ENCODE measurements at places on chromosomes 4 and X.

GRCh38 chr4:43112139-43112538, 219.6 kb downstream of the GRXCR1 start:
- DNase-seq, result no peak

- no peak for DNase-seq
Measured at GRCh38 chrX:131728295-131729145, 184.6 kb downstream of the OR13H1 start.

DNA sequence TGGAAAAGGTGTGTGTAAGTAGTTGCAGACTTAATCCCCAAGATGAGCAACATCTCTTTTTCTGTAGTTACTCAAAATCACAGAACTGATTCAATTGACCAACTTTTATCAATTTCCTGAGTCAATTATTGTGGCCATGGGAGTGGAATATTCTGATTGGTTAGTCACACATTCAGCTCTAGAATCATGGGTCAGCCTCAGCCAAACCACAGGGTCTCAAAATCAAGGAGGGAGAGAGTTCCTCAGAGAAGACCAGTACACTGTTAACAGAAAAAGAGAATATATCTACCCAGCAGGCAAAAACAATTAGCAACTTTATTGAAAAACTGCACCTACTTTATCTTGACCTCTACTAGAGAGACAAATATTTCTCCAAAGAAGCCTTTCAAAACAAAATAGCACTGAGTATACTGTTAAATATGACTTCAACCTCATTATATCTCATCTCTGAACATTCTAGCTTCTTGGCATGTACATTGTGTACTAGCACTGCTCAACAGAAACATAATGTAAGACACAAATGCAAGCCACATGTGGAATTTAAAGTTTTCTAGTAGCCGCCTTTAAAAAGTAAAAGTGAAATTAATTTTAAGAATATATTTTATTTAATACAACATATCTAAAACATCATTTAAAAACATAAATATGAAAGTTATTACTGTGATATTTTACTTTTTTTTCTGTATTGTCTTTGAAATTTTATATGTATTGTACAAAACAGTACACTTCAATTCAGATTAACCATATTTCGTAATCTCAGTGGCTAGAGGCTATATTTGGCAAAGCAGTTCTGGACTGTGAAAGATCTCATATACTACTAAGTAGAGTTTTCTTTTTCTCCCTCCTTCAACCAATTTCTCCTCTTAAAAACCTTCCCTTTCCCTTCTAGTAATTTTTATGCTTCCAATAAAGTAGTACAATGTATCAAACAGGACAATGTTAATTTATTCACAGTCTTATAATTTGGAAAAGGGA, 11.8 kb upstream of the LCORL start:
- no peak for DNase-seq

DNA sequence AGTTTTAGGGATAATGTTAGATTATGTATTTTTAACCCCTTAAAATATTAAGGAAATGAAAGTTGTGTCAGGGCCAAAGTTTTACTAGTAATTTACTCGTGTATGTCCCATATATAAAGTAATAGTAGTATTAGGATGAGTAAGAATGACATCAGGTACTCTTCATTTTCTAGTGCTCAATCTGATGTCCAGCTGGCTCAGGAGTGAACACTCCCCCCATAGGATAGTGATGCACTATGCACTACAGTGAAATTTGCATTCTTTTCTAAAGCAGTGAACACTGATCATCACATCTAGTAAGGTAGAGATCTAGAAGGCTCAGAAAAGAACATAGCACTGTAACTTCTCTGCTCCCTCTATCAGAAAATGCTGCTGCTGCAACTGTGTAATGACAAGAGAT, 409.7 kb downstream of the GLUD2 start:
- no peak for DNase-seq

DNA sequence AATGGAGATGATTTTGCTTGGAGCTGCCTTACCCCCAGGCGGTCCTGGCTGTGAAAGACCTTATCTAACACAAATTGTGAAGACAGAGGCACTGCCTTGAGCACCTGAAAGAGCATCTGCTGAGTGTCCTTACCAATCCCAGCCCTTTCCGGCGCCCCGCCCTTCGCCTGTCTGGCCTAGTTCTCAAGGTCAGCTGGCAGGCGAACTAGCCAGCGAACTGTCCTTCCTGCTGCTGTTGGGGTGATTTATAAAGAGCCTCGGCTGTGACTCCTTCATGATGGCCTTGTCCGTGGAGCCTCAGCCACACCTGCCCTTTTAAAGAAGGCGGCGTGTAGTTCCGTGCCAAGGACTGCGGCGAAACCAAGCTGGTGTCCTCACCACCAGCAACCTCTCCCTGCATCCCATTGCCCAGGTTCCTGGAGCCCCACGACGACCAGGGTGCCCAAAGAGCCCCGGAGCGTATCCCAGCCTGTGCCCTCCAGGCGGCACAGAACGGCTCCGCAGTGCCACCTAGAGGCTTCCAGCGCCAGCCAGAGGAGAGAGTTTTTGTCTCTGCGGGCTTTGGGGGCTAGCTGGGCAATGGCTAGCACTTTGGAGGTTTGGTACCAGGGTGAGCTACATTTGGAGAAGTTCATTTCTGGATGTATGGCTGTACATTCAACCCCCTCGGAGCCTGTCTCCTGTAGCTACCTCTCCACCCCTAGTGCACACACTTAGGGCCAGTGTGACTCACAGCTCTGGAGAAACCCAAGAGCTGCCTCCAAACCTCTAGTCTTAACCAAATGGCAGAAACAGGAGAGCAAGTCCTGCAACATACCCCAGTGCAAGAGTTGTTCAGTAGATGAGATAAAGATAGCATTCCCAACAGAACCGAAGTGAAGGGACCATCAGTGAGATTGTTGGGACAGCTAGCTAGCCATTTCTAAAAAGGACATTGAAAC, 36.8 kb upstream of the VMA21 start:
- DNase-seq, result no peak

DNA sequence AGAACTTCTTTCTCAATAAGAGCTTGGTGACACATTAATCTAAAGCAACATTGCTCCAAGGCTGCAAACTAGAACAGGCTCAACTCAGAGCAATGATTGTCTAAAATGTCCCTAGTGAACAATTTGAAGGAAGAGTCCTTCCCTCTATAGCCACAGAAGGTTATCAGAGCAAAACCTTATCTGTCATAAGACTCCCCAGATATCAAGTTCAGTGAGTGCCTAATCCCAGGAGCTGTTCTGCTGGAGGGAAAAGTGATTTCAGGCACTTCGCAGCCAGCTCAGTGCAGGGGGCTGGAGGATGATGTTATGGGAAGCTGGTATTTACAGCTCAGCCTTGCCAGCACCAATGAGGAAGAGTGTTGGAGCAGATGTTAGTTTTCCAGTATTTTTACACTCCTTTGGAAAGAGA, 497.5 kb downstream of the INPP4B start:
- no peak for DNase-seq

DNA sequence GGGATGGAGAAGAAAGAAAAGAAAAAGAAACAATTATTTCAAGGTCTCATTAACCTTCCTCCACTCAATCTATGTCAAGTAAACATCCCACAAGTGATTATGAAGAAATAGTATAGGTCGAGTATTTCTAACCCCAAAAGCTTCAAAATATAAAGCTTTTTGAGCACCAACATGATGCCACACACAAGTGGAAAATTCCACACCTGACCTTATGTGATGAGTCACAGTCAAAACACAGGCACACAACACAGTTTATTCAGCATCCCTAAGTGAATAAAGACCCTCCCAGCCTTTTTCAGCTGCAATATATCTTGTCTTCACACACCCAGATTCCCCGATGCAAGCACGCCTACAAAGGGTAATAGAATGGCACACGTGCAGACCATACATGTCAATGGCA, 51.7 kb upstream of the VEGFC start:
- no peak for DNase-seq

- no peak for DNase-seq
Measured at GRCh38 chr4:125719987-125720386, 405.2 kb downstream of the FAT4 start.

DNA sequence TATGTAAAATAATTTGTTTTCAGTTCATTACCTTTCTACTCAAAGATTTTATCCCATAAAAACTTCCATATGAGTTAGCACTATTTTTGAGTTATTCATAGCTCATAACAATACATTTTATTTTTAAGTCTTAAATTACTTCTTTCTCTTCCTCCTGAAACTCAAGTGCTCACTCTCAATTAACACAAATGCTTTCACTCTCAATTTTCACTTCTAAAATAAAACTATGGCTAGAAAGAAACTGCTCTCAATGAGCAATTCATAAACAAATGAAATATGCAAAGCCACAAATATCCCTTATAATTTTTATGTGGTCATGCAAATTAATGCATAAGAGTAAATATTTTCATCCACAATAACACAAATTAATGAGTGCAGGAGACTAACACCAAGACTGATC, 38.8 kb downstream of the MAML3 start:
- DNase-seq, result no peak

- no peak for DNase-seq
Measured at GRCh38 chr4:175998782-175999181, 66.9 kb upstream of the WDR17 start.

DNA sequence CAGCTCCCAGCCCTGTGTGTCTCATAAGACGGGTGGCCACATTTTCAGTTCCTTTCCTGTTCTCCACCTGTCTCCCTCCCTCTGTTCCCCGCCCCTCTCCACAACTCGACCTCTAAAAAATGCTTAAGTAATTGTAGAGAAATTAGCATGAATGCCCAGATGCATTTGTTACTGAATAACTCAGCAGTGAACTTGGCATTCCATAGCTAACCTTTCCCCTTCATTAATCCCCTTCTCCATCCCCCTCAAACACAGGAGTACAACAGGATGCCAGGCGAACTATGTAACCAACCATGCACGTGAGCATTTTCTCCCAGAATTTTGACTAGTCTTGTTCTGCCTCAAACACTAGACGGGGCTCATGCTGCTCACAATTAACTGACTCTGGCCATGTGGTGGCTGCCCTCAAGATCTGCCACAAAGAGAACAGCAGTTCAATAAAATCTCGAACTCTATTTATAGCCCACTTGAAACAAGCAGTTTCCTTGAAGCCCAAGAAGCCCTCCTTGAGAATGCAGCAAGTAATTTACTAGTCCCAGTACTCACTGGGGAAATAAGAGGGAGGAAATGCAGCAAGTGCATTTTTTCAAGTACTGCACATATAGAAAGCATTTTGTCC, 351.2 kb downstream of the ARHGAP24 start:
- DNase-seq, result no peak

GRCh38 chr4:146916479-146917076, 29.1 kb downstream of the TTC29 start:
- DNase-seq, result no peak

DNA sequence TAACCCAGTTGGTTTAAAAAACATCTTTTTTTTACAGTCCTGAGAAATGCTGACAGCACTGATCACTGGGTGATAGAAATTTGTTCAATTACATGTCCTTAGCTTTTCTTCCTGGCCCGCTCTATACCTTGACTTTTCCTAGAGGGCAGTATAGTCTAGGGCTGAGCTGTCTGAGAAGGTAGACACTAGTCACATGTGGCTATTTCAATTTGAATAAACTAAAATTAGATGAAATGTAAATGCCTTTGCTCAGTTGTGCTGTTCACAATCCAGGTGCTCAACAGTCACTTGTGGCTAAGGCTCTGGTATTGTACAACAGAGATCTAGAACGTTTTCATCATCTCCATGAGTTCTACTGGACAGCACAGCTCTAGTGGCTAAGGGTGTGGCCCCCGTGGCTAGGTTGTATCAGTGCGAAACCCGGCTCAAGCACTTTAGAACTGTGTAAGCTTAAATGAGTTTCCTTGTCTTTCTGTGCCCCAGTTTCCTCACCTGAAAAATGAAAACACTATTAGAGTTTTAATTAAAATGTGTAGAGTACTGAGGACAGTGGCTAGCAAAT, 111.6 kb upstream of the WDR17 start:
- no peak for DNase-seq

DNA sequence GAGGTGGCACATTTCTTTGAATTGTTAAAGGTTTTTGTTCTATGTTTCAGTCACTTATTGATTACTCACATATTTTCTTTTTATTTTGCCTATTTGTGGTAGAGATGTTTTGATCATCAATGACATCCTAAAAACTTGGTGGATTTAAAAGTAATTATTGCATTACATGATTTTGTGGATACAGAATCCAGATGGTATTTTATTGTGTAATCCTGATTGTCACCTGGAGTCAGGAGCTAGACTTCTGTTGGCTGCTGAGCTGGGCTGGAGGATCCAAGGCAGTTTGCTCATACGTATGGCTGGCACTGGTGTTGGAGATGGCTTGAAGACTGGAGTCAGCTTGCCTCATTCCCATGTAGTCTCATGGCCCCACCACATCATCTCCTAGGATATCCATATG, 1009.6 kb upstream of the PCDH7 start:
- DNase-seq, result no peak

GRCh38 chr4:173910891-173911290, 372.6 kb downstream of the FBXO8 start:
- no peak for DNase-seq

- DNase-seq, result no peak
Measured at GRCh38 chrX:11756354-11757318, 1.4 kb upstream of the MSL3 start.

DNA sequence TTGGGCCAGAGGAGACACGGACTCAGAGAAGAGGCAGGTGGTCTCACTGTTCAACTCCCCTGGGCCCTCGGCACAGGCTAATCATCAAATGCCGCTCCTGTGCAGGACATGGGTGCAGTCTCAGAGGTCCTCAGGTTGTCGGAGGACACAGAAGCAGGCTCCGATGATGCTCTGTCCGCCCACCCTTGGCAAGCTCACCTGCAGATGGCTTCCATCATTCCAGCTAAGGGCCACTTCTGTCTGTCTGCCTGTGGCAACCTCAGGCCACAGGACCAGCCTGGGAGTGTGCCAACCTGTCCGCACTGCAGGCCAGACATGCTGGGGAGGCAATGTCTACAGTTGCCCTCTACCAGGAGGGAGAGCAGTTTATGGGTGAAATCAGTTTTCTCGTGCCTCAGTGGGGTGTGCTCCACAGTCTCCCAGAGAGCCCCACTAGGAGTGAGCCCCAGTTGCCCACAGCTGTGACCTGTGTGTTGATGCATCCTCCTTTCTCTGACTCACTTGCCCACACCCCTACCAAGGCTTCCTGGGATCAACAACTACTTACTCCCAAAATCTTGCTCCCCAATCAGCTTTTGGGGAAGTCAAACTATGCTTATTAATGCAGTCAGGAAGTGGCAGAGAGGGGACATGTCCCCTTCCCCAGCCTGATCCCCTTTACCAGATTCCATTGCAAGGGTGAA, 55.9 kb downstream of the HTRA3 start:
- DNase-seq, result no peak

GRCh38 chr4:3365871-3366842, 73.3 kb downstream of the RGS12 start:
- DNase-seq, result no peak

- DNase-seq, result no peak
Measured at GRCh38 chrX:106397788-106398538, 213.8 kb upstream of the RADX start.
